ENCODE measurements at places on chromosomes 13 and 19.

DNA sequence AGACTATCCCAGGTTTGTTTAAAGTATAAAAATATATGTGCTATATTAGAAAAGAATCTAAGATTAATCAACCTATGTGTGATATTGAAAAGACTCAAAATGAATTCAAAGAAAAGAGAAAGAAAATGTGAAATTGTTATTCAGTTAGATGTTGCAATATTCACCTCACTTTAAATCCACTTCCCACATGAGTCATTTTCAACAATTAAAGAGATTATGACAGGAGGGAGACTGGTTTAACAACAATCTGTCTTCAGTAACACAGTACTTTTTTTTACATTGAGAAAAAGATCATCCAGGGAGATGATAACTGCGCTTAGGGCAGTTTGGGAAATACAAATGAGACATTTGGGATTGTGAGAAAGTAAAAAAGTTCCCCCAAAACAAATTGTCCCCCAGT is 1246.2 kb downstream of the SLITRK1 start:
- DNase-seq: no peak

- no peak for DNase-seq
These were observed 3.8 kb downstream of the BCL2L12 start for GRCh38 chr19:49669516-49669915.

DNA sequence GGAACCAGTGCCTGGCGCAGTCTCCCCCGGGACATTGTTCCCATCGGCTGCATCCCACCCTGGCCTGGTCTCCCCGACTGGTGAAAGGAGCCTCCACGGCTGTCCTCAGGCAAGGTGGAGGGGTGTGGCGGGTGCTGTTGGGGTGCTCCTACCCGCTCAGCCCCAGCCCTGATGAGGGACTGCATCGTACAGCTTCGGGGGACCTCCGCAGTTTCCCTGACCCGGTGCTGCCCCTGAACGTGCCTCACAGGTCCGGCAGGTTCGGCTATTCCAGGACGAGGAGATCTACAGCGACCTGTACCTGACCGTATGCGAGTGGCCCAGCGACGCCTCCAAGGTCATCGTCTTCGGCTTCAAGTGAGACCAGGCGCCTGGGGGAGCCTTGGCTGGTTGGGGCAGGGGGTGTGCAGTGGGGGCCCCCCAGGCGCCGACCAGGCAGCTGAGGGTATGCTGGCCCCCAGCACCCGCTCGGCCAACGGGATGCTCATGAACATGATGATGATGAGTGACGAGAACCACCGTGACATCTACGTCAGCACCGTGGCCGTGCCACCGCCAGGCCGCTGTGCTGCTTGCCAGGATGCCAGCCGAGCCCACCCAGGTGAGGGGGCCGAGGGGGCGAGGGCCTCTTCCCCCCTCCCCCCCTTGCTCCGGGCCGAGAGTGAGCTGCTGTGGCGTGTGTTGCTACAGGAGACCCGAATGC is 3.5 kb downstream of the DCAF15 start:
- no peak for DNase-seq

DNA sequence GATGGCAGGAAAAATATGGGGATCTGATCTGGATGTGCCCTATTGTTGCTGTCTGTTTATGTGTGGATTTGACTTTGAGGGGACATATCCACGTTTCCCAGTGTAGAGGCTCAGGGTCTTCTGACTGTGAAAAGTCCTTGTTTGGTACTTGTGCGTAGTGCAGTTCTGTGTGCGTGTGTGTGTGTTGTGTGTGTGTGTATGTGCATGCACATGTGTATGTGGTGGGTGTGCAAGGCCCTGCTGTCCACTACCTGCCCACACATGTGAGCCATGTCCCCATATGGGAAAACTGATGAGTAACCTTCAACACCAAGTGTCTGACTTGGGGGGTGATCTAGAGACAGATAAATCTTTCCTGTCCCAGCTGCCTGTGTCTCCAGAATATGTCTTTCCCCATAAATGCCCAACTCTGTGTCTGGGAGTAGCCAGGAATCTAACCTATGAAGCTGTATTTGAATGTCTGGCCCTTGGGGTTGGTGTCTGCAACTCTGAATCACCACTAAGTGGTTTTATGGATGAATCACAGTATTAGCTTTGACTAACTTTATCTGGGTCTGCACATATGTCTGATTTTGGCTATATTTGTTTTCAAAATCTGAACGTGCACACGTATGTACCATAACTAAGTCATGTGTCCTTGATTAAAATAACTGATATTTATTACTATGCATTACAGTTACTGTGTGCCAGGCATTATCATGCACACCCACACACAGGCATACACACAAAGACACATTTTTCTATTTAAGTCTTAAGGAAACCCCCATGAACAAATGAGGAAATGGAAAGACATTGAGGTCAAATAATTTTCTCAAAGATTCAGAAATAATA is 17.4 kb downstream of the KLK2 start:
- DNase-seq: no peak

DNA sequence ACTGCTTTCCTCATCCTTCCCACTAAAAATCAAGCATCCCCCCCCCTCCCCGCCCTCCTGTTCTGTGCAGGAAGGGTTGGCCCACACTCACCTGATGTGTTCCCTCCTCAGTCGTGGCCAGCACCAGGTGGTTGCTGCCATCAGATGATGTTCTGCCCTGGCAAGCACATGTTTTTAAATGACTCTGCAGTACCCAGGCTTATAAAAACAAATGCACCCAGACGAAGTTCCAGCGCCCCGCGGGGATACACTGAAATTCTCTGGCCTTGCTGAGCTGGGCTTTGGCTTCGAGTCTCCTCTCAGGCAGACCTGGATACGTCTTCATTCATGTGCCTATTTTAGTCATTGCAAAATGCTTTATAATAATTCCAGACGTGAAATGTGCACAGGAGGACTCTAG is 316.3 kb downstream of the DLEU7 start:
- DNase-seq: no peak

GRCh38 chr19:4374498-4375163 is 25.7 kb downstream of the SH3GL1 start:
- DNase-seq: no peak

DNA sequence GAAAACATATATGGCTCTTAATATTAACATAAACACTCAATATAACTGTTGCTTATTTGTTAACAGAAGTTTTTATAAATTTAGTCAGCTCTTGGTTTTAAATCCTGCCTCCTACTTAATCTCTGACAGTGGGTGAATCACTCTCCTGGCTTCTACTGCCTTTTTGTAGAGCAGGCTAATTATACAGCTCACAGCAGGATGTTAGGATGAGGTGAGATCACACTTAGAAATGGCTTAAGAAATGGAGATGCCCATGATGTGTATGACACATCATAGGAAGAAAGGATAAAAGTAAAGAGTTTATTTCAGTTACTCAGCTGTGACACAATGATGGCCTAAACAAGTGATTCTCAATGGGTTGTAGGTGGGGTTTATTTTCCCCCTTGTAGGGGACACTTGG is 345.6 kb downstream of the SPRY2 start:
- DNase-seq: no peak

GRCh38 chr19:33868076-33868735 is 71.5 kb downstream of the KCTD15 start:
- DNase-seq: no peak

GRCh38 chr13:100197116-100197515 is 108.2 kb downstream of the PCCA start:
- DNase-seq: no peak

All from activated T-cell treated with anti-CD3 and anti-CD28 coated beads for 24 hours (primary cell).